Mammary epithelial cell (primary cell): ENCODE measurements at places on chromosomes 16 and 17. TPM values are rescaled to one million over a fixed set of nuclear protein-coding genes. Genes with fewer than 3 reads are reported as not detected.
A peak's percentile ranks its signal among the peaks of the same experiment; 100 is the strongest.

GRCh38 chr16:54143934-54144571 lies 142.5 kb downstream of the IRX3 start:
- DNase-seq: no peak

GRCh38 chr16:87332150-87332549 lies 15.0 kb upstream of the C16orf95 start:
- DNase-seq: no peak

The UBE2G1 gene
- polyA plus RNA-seq: 38.7 TPM

GRCh38 chr16:4537376-4538343 lies 913 bp downstream of the CDIP1 start:
- peak; percentile 52 for DNase-seq

GRCh38 chr17:59914274-59914854 lies 21.4 kb downstream of the RPS6KB1 start:
- DNase-seq: peak; percentile 24

GRCh38 chr17:64348666-64349065 lies 42.0 kb downstream of the PECAM1 start:
- DNase-seq: no peak
